Endodermal cell (in vitro differentiated cells): ENCODE measurements at places on chromosomes 7 and 10. TPM values are rescaled to one million over a fixed set of nuclear protein-coding genes. Genes with fewer than 3 reads are reported as not detected.

DNA sequence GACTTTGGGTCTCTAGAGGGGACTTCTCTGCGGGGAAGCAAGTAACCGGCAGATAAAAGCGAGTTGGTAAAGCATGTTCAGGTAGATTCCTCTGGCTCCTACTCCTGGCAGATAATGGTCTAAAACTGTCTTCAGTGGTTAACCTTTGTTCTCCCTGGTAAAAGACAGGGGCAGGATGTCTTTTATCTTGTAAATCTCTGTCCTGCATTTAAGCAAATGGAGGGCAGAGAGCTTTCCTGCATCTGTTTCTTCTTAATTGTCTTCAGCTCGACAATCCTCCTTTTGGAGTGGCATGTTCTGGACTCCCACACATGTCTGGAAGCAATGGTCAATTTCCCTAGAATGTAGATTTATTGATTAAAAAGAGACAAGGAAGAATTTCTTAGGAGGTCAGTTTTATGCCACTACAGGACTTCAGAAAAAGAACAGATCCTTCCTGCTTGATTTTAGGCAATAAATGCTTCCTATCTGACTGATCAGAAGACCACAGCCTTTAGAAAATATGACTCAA is 16.6 kb downstream of the C7orf33 start:
- peak; percentile 68 for DNase-seq

- DNase-seq = peak; percentile 94
Measured at GRCh38 chr7:45921699-45922519, 837 bp upstream of the IGFBP3 start.

The SEMA3D gene
- total RNA-seq = 12.0 and 13.9 TPM in 2 replicates

- DNase-seq = no peak
Measured at GRCh38 chr7:102471791-102472125, 7.0 kb downstream of the POLR2J start.

DNA sequence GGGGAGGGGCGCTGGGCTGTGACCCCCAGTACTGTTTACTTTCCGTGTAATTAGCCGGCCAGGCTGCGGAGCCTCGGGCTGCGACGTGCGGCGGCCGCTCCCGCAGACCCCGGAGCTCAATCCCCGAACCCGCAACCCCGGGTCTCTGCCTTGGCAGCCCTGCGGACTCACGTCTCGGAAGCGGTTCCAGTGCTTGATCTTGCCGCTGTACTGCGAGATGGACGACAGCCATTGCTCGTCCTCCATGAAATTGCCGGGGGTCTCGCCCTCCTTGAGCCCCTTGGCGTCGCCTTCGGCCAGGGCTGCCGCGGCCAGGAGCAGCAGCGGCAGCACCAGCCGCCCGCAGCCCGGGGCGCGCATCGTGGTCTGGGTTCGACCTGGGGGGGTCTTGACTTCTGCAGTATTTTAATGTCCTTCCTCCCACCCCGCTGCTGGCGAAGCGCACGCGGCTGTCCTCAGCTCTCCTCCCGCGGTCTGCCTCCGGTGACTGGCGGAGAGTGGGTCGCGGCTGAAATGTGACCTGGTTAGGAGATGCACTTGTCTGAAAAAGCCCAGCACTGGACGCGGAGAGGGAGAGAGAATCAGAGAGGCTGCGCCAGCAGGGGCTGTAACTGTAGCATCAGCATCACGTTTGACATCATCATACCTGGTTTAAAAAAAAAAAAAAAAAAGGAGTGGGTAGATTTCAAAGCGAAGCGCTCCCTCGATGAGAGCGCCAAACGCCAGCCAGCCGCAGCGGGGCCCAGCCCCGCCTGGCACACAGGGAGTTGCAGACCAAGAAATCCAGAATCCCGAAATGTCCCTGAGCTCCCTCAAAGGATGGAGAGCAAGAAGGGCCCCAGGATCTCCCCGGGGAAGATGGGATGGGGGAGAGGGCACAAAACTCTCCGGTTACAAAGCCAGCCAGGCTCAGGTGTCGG is at the start of gene SPOCK2:
SPOCK2 (minus strand) TSS at position 583 of the 920 bp plus-strand sequence; CDS start at position 360, 223 bp downstream.
- peak; percentile 76 for DNase-seq
